ENCODE measurements at places on chromosomes 6 and 20.
A peak's percentile ranks its signal among the peaks of the same experiment; 100 is the strongest.

DNA sequence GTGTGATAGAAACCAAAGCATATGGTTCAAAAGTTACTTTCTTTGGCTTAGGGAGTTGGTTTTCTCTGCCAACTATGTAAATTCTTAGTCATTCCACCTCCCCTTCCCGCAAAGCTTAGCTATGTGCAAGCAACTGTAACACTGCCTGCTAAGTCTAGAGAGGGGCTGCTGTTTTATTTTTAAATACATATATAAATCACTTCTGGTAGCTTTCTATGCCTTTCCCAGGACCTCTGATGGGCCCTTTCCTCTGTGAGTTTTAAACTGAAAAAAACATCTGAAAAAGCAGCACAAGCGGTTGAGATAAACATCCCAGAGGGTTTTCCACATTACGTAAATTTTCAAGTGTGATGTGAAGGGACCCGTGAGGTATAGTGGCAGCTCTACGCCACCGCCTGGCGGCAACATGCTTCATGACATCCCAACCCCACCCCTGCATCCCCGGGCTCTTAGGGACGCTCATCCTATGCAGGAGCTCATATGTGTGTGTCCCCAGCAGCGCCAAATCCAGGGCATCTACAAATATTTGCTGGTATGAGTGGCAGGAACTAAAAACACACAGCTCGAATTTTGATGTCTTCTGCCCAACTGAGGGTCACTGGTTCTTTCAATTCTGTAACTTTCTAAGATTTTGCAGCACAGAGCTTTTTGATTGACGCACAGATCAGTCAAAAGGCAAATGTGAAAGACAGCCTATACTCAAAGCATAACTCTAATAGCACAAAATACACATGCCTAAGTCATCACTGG lies 12.7 kb downstream of the SAYSD1 start:
- no peak for DNase-seq

- no peak for DNase-seq
Observed at GRCh38 chr6:152167641-152168603, 360.4 kb downstream of the ESR1 start.

GRCh38 chr6:165653196-165653595 lies 9.8 kb downstream of the PDE10A start:
- DNase-seq = no peak

GRCh38 chr6:1327630-1328029 lies 15.7 kb downstream of the FOXQ1 start:
- no peak for DNase-seq

DNA sequence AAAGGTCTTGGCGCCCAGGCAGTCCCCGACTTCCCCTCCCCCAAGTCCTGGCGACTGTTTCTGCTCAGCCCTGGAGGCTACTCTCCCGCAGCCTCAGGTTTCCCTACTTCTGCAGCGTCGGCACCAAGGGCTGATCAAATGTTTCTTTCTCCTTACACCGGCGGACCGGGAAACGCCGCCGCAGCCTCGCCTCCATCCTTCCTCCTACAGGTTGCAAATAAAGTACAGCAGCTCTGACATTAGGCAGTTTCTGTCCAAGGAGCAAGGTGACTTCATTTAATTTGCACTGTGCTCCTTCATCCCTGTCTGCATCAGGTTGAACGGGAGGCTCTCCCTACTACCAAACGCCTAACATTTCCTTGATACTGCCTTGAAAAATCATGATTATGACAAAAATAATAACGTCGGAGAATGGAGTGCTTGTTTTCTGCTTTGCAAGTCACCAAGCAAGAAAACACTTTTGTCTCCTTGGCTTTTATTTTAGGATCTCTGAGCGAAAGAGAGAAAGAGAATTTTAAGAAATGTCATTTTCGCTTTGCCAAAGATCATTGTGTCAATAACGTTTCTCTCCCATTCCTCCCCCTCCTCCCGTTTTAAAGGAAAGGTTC lies 1.0 kb downstream of the CLIC5 start:
- no peak for DNase-seq

GRCh38 chr20:44963325-44964215 lies 2.7 kb upstream of the STK4 start:
- no peak for DNase-seq

GRCh38 chr6:108955329-108955949 lies 107.2 kb downstream of the ARMC2 start:
- DNase-seq = no peak

GRCh38 chr20:48648482-48649051 lies 179.2 kb downstream of the PREX1 start:
- no peak for DNase-seq

DNA sequence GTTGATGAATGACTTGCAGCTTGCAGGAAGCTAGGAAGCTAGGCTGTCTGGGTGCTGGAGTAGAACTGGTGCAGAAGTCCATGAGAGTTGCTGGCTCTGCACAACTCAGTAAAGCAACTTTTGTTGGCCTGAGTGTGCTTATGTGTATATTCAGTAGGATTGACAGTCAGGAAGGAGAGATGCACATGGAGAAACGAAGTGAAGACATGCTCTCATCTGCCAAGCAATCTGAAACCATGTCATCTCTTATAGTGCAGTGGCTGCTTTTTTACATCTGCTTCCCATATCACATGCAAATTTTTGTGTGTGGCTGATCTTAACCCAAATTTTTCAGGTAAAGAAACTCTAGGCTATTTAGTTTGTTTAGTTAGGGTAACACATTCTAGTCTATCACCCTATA lies 252.4 kb upstream of the HS3ST5 start:
- no peak for DNase-seq

- no peak for DNase-seq
Observed at GRCh38 chr6:165776691-165777090, 113.7 kb upstream of the PDE10A start.

DNA sequence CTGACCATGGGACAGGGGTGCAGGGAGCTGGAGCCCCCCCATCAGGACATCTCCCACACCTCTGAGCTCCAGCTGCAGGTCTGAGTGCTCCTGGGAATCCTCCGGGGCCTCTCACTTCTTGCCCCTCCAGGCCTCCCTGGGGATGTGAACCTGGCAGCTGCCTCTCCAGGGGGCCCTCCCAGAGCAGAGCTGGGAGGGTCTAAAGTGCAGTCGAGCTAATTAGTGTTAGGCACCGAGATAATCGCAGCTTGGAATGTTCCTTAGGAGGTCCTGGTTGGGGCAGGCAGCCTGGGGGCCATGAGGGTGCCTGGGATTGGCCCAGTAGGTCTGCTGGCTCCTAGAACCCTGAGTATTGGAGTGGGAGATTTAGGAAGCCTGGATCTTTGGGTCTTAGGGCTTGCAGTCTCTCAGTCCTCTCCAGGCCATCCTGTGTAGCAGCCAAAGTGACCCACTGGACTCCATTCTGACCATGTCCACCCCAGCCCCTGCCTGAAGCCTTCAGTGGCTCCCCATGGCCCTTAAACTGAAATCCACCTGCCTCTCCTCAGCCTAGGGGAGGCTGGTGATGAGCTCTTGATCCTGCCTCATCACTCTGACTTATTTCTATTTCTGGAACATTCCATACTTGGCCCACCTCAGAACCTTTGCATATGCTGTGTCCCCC lies 26.0 kb downstream of the CEBPB start:
- no peak for DNase-seq

GRCh38 chr6:126530775-126531174 lies 190.9 kb downstream of the CENPW start:
- no peak for DNase-seq

- DNase-seq = no peak
Observed at GRCh38 chr6:136501514-136501913, 48.7 kb downstream of the MAP7 start.

GRCh38 chr20:57003012-57003411 lies 263.4 kb downstream of the BMP7 start:
- DNase-seq = no peak

DNA sequence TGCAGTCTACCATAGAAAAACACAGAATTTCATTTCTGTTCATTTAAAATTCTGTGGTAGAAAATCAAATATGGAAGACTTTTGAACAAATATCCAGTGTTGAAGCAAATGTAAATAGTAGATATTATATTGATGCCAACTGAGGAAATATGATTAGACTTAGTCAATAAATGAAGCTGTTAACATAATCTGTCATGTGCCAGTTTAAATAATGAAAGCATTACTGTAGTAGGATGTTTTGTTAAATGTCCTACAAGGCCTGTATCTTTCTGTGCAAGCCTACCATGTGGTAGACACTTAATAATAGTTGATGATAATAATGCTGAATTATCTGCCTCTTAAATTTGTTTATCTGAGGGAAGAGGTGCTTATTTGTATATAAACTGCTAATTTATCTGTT lies 55.9 kb downstream of the CBFA2T2 start:
- DNase-seq = no peak

GRCh38 chr6:11772109-11772825 lies 6.3 kb downstream of the ADTRP start:
- no peak for DNase-seq

GRCh38 chr6:33192671-33193602 lies 670 bp upstream of the COL11A2 start:
- DNase-seq = no peak

GRCh38 chr20:49446808-49447207 lies 35.7 kb downstream of the KCNB1 start:
- DNase-seq = no peak

- peak; percentile 68 for DNase-seq
Observed at GRCh38 chr20:50837532-50838321, 42.9 kb downstream of the BCAS4 start.

DNA sequence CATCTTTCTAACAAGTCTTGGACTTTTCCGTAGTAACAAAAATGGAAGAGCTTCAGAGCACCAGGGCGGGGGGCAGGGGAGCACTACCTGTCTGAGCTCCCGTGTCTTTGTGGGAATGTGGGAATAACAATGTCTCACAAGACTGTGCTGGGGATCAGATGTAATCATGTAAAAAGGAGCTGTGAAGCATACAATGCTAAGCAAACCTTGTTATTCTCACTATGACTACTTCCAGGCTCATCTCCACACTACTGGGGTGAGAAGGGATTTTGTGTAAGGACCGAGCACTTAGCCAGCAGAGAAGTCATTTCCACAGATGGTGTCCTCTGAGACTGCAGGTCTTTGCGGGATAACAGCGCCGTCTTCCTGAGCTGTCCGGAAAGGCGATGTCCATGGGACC lies 27.1 kb downstream of the PRR18 start:
- no peak for DNase-seq

- DNase-seq = no peak
Observed at GRCh38 chr20:51468636-51469035, 73.9 kb downstream of the NFATC2 start.
